ENCODE measurements at places on chromosomes 16 and 17.
A peak's percentile ranks its signal among the peaks of the same experiment; 100 is the strongest.

- DNase-seq, result no peak
Observed at GRCh38 chr17:77400445-77400870, 259.7 kb downstream of the SEC14L1 start.

- no peak for DNase-seq
Observed at GRCh38 chr16:77965346-77965745, 57.0 kb upstream of the CLEC3A start.

DNA sequence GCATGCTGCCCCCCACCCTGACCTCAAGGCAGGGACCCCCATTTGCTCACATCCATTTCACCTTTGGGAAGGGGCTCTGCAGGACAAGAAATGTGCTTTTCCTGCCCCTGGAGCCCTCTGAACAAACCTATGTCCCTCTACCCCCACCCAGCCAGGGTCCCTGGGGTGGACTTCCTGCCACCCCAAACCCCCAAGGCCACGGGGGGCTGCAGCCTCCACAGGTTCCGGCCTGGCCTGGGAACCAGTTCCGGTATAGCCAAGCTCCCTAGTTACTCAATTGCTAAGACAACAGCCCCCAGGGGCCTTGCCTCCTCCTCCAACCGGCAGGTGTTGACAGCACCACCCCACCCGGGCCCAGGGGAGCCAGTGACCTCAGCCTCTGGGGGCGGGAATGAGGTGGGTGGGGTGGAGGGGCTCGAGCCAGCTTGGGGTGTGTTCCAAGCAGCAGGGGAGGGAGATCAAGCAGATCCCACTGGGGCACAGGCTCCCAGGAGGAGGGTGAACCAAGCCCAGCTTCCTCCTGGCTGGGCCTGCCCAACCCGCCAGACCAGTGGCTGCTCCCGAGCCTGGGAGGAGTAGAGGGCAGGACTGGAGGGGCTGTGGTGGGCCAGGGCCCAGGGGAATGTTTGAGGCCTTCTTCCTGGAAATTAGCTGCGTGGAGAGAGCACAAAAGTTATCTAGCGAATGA, 6.6 kb downstream of the PNMT start:
- DNase-seq, result peak; percentile 55

DNA sequence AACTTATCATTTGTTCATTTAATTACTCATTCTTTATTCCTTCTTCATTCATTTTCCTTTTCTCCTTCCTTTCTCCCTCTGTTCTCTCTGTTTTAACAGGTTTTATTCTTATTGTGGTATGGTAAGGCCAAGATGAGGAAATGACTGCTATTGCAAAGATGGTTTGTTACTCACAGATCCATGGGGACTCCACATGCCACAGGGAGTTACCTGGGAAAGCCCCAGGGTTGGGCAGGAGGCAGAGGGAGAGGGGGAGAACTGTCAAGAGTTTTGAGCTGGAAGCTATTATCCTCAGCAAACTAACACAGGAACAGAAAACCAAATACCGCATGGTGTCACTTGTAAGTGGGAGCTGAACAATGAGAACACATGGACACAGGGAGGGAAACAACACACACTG, 453.3 kb downstream of the WWOX start:
- DNase-seq, result no peak

- no peak for DNase-seq
Observed at GRCh38 chr16:27235938-27236245, 32.6 kb downstream of the KDM8 start.

DNA sequence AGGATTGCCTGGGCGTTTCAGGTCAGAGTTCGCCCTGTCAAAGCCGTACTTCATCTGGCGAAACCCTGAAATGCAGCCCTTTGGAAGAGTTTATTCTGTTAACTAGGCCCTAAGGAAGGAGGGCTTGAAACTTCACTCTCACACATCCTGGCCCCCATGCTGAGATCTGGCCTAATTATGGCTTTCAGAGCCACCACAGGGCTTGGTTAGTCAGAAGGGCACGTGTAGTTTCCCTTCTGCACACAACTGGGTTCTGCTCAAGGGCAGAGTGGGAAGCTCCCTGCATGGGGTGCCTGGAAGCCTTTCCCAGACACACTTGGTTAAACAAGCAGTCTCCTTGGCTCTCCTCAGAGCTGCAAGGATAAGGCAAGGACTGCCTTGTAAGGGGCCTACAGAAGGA, 397.3 kb downstream of the SHISA9 start:
- no peak for DNase-seq

GRCh38 chr16:22369221-22369811, 5.1 kb downstream of the CDR2 start:
- DNase-seq, result no peak

DNA sequence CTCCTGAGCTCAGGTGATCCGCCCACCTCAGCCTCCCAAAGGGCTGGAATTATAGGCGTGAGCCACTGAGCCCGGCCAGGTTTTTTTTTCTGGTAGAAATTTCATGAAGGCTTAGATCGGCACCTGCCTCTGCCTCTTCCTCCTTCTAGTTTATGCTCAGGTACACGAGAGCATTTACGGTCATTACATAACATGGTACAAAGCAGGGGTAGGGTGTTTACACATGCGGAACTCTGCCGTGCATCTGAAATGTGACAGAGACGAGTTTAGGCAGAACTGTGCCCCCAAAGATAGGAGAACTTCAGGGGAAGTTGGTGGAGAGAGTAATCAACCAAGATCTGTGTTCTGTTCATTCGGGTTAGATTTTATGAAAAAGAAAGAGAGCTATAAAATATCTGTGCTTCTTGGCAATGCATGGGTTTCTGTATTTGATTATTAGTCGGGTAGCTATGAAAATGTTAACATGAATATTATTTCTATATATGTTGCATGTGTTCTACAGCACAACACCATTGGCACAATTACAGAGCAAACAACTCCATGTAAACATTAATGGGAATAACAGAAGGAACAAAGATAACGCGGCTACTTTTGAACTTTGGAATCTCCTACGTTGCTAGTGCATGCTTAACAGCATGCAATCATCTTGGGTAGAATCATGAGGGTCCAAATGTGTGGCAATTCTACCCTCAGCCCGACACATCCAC, 23.5 kb upstream of the MAP2K6 start:
- no peak for DNase-seq

- DNase-seq, result no peak
Observed at GRCh38 chr17:16298140-16298662, 55.1 kb downstream of the CENPV start.

GRCh38 chr16:27408602-27409031, 6.6 kb downstream of the IL21R start:
- no peak for DNase-seq

GRCh38 chr17:42675965-42676423, 800 bp downstream of the PLEKHH3 start:
- peak; percentile 69 for DNase-seq

- DNase-seq, result no peak
Observed at GRCh38 chr16:68356919-68357286, 46.1 kb downstream of the PRMT7 start.

DNA sequence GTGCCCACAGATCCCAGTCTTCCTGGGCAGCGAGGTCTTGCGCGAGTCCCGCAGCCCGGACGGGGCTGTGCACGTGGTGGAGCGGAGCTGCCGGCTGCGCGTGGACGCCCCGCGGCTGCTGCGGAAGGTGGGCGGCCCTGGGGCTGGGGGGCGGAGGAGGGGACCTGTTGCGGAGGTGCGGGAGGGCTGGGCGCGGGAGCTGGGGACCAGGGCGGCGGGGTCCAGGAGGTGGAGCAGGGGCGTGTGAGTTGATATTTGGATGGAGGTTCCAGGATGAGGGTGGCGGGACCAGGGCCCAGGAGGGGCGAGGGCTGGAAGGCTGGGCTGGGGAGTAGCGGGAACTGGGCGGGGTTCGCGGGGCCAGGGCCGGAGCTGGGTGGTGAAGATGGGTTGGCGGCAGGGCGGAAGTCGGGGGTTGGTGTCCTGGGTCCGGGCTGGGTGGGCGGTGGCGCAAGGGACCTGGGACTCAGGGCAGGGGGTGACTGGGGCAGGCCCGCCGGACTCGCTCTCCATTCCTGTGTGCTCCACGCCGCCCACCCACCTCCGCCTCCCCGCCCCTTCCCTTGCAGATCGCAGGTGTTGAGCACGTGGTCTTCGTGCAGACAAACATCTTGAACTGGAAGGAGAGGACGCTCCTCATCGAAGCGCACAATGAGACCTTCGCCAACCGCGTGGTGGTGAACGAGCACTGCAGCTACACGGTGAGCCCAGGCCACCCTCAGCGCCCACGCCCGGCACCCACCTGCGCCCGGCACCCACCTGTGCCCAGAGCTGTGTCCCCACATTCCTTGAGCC, 29.6 kb downstream of the SEC14L5 start:
- no peak for DNase-seq

DNA sequence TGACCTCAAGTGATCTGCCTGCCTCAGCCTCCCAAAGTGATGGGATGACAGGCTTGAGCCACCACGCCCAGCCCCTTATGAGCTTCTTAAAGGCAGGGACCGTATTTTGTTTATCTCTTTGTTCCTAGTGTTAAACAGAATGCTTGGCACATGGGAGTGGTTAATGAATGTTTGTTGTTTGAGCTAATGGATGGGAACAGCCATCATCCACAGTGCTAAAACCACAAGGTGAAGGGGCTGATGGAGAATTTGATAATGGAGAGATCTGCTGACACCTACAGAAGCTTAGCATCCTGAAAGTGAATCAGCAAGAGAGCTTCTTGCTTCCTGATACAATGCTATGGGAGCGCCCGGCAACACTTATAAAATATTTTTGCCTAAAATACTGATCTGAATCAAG, 8.6 kb upstream of the CDH1 start:
- no peak for DNase-seq

GRCh38 chr17:17511293-17511741, 15.1 kb upstream of the RASD1 start:
- no peak for DNase-seq

DNA sequence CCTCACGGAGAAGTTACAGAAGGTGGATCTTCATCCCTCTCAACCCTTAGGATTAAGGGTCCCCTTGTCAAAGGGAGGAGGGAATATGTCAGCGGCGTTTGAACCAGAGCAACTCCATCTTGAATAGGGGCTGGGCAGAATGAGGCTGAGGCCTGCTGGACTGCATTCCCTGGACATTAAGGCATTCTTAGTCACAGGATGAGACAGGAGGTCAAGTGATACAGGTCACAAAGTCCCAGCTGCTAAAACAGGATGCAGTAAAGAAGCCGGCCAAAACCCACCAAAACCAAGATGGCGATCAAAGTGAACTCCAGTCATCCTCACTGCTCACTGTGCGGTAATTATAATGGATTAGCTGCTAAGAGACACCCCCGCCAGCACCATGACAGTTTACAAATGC, 36.7 kb downstream of the RBFOX3 start:
- DNase-seq, result no peak

GRCh38 chr16:54657058-54657708, 273.5 kb upstream of the IRX5 start:
- DNase-seq, result no peak

DNA sequence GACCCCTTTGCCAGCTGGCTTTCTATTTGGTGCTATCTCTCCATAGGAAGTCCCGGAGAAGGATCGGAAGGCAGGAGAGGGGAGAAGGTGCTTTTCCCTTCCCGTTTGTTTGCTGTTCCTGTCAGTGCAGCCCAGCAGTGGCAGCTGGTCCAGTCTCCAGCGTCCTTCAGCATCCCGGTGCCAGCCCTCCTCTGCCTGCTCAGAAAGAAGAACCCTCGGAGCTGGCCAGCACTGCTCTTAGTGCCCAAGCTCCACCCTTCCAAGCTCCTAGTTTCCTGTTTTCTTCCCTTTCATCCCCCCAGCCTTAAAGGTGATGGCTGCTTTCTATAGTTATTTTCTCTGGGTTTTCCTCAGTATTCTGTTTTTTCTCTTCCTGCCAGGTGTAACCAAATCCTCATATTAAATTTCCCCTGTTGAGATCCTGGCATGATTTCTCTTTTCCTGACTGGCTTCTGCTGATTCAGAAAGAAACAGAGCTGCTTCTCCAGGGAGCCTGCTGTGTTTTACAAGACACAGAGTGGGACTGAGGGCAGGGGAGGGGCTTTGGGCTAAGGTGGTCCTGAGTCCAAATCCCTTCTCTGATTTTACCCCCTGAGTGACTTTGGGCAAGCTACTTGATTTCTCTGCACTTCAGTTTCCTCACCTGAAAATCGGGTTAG, 186.8 kb downstream of the COPRS start:
- no peak for DNase-seq

GRCh38 chr17:29927546-29927945, 2.5 kb downstream of the SSH2 start:
- no peak for DNase-seq

- no peak for DNase-seq
Observed at GRCh38 chr16:54236773-54237172, 49.8 kb downstream of the IRX3 start.

GRCh38 chr17:79617304-79617703, 6.5 kb upstream of the RBFOX3 start:
- DNase-seq, result no peak

DNA sequence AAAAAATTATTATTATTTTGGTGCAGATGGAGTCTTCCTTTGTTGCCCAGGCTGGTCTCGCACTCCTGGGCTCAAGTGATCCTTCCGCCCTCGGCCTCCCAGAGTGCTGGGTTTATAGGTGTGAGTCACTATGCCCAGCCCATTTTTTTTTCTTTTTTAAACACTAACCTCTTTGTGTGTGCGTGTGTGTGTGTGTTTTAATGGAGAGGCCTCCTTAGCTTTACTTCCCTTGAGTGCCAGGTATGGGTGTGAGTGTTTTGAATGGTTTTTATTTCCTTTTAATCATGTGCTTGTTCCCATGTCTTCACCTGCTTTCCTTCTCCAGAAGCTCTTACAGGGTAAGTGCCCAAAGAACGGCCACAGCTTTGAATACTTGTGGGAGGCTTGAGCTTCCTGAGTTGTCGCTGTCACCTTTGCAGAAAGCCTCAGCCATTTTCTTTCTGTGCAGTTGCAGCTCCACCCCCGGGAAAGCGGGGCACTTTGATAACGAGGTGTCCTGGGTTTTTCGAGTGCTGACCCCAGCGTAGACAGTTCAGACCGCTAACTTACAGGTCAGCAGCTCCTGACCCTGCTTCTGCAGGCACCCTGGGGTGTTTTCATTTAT, 22.6 kb downstream of the AKAP1 start:
- peak; percentile 76 for DNase-seq

- no peak for DNase-seq
Observed at GRCh38 chr17:34584805-34585416, 5.5 kb downstream of the TMEM132E start.

DNA sequence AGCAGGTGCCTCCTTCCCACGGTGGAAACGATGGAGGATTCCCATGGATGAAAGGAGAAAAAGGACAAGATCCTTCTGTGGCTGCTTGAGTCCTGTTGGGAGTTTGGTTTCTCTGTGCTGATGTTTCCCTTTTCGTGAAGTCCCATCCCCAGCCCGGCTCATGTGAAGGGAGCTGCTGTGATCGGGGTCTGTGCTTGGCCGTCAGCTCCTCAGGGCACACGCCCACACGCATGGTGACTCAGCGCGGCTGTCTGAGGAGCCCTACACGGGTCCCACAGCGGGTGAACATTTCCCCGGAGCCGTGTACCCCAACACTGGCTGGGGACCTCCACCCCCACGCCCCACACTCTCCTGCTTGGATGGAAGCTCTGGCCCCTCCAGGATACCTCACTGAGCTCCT, 44.5 kb upstream of the SSTR5 start:
- no peak for DNase-seq

GRCh38 chr16:86578611-86579267, 390 bp downstream of the FOXL1 start:
- DNase-seq, result no peak

- DNase-seq, result no peak
Observed at GRCh38 chr17:38681096-38681495, 6.3 kb upstream of the EPOP start.

GRCh38 chr17:37797206-37797605, 52.3 kb upstream of the HNF1B start:
- no peak for DNase-seq

Measured in prostate gland (tissue), 2 donors.